Fibroblast of villous mesenchyme (primary cell): ENCODE measurements at places on chromosomes 1 and 21. TPM values are rescaled to one million over a fixed set of nuclear protein-coding genes. Genes with fewer than 3 reads are reported as not detected.

PDZK1IP1 gene
- total RNA-seq, result 0.43 TPM in 1 of 2 replicates, not detected in the other

DNA sequence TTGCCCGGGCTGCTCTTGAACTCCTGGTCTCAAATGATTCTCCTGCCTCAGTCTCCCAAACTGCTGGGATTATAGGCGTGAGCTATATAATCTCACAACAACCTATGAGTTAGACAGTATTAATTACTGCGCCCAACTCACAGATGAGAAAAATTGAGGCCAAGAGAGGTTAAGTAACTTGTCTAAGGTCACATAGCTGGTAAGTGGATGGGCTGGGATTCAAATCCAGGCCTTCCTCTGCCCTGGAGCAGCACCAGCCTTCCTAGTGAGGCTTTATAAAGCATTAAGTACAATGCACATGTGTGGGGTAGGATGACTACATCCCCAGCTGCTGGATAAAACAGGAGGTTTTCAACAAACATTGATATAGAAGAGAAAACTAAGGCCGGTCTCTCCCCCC is 15.1 kb downstream of the E2F2 start:
- no peak for DNase-seq

DNA sequence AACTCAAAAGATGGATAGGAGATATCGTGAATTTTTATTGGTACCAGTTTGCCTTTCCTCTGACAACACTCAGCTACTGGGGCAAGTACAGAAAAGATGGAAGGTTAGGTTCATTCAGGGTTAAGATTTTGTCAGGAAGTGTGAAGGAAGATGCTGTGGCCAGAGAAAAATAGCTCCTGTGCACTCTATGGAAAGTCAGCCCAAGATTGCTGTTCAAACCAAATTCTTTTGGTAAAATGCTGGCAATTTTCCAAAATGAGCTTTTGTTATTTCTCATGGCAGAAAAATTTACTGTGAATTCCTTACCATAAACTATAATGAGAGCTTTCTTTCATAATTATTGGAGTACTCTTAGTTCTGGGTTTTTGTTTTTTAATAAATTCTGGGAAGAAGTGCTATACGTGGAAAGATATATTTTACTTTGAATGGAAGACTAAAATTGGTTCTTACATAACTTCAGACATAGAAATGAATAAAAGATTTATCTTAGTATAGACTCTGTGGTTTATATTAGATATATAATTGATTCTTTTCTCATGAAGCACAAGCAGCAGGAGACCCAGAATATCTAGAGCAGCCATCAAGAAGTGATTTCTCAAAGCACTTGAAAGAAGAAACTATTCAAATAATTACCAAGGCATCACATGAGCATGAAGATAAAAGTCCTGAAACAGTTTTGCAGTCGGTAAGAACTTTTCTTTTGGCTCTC is 112.2 kb downstream of the USP25 start:
- peak; percentile 44 for DNase-seq

DNA sequence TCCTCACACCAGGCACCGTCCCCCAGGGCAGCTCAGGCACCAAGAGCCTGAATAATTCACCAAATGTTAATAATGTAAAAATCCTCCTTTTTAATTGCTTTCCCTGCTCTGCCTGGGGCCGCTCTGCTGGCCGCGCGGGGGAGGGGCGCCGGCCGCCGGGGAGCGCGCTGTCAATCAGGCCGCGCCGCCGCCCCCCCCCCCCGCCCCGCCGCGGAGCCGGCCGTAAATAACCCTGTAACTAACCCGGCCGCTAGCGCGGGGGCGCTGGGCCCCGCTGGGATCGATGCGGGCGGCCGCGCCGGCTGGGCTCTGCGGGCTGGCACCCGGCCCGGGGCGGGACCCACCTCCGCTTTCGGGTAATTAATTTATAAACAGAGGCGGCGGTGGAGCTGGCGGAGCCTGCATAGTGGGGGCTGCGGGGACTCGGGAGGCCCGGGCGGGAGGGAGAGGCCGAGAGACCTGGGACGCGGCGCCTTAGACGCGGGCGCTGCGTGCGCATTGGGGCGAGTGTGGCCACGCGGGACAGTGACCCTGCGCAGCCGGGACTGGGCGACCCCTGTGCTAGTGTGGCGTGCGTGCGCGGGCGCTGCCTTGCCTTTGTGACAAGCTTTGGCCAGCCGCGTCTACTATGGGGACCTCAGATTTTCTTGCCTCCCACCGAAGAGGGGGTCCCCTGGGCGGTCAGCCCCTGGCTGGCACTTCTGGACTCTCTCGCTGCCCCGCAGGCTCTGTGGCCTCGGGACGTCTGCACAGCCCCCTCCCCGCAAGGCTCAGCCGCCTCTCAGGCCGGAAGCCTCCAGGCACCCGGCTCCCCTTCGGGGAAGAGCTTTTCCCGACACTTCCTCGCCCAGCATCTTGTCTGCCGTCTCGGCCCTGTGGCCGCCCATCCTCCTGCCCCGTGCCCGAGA is 16.6 kb downstream of the SAMD11 start:
- peak; percentile 73 for DNase-seq

DNA sequence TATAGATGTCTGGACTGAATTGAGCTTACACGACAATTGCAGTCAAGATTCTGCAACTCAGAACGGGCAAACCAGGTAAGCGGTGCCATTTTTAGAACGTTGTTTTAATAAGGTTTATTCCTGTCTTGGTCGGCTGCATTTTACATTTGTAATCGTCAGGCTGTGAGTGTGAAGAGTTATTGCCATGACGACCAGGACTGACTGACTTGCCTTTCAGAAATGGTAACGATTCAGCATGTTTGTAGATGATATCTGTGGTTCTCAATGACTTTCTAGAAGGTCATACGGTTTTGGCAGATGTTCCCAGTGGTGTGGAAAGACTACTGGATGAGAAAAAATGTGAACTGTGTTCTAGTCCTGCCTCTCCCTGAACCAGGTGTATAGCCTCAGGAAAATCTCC is 271.3 kb upstream of the B3GALT2 start:
- peak; percentile 16 for DNase-seq

- DNase-seq, result no peak
These were observed 106.5 kb downstream of the RGS7 start for GRCh38 chr1:241250465-241250864.

LMOD1 gene
- total RNA-seq, result 44.1 and 50.1 TPM in 2 replicates

TRIM67 gene
- total RNA-seq, result not detected in 2 replicates

GRCh38 chr1:99548943-99549605 is 96.8 kb upstream of the PALMD start:
- no peak for DNase-seq
